Right forelimb (tissue), 1 donor: ENCODE measurements at places on chromosomes 2 and 18.

- no peak for DNase-seq
These were observed 20.2 kb downstream of the GREB1L start for GRCh38 chr18:21262244-21262643.

- peak; percentile 50 for DNase-seq
These were observed at the start of gene NOTO for GRCh38 chr2:73202156-73203054. Gene NOTO, plus strand, starts transcription at chr2:73202574. Its CDS starts 93 bp downstream, at chr2:73202667.

GRCh38 chr2:11329776-11330175, 14.7 kb downstream of the ROCK2 start:
- DNase-seq: no peak

- no peak for DNase-seq
These were observed 156.5 kb upstream of the TPO start for GRCh38 chr2:1256632-1257324.

DNA sequence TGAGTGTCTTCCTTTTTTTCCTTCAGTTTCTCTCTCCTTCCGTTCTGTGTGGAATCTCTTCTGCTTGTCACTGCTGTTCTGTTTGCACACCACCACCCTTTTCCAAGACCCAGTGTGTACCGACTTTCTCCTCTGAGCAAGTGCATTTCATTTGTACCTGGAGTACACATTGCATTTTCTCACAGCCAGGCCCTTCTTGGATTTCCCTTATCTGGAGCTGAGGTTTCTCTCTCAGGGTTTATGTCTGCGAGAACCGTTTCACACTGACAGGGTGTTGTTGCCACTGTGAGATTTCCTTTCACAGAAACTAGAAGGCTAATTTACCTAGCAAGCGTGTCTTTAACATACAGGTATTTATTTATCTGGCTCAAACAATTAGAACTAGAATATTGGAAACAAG, 26.2 kb downstream of the NCOA1 start:
- no peak for DNase-seq
